Hippocampal formation (tissue), 2 donors: ENCODE measurements at places on chromosomes 3 and 15.

DNA sequence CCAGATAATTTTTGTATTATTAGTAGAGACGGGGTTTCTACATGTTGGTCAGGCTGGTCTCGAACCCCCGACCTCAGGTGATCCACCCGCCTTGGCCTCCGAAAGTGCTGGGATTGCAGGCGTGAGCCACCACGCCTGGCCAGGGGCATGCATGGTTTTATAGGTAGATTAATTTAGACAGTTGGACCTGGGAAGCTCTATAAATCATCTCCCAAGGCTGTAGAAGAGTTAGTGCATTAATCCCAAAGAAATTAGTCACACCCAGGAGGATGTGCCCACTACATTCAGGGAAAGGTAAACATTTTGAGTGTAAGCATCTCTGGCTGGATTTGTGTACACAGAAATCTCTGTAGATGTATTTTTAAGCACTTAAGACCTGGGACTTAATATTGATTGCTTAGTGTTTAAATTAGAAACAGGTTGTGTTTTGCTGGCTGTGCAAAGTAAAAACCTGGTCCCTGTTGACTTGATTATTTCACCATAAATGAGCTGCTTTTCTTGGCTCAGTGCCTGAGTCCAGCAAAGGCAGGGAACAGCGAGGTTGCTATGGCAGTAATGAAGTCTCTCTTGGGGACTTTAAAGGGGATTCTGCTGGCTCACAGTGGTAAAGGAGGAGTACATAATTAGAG lies 19.2 kb downstream of the EXOSC7 start:
- no peak for DNase-seq

- DNase-seq: no peak
Measured at GRCh38 chr3:123300583-123300982, 98.8 kb downstream of the SEC22A start.

DNA sequence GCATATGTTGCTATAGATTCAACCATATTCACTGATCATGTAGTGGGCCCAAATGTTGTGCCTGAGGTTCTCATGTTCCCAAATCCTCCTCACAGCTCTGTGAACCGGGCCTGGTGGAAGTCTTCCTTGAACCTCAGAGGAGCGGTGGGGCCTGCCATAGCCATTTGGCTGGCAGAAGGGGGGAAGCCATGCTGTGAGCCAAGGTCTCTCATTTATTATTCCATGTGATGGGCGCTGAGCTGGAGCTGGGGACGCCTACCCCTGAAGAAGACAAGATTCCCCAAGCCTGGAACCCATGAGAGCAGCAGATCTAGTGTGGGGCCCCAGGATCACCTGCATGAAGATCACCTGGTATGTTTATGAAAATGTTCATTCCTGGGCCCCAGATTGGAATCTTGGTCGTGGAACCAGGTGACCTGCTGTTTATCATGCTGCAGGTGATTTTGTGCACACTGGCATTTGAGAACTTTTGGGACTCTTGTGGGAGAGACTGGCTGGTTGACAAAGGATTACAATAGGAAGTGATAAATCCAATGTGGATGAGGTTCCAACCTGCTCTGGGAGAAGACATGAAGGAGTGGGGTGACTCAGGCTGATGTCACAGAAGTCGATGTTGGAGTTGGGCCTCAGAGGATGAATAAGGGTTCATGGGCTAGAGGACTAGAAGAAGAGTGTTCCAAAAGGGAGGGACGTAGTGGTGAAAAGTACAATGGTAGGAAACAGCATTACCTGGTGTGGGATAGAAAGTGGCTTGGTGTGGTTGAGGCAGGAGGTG lies 102.1 kb downstream of the ASB7 start:
- no peak for DNase-seq

- peak; percentile 42 for DNase-seq
Measured at GRCh38 chr3:87260270-87260669, 16.1 kb downstream of the POU1F1 start.

GRCh38 chr15:56249092-56249491 lies 5.4 kb upstream of the RFX7 start:
- no peak for DNase-seq

- no peak for DNase-seq
Measured at GRCh38 chr3:4083225-4084015, 219.7 kb upstream of the SETMAR start.

DNA sequence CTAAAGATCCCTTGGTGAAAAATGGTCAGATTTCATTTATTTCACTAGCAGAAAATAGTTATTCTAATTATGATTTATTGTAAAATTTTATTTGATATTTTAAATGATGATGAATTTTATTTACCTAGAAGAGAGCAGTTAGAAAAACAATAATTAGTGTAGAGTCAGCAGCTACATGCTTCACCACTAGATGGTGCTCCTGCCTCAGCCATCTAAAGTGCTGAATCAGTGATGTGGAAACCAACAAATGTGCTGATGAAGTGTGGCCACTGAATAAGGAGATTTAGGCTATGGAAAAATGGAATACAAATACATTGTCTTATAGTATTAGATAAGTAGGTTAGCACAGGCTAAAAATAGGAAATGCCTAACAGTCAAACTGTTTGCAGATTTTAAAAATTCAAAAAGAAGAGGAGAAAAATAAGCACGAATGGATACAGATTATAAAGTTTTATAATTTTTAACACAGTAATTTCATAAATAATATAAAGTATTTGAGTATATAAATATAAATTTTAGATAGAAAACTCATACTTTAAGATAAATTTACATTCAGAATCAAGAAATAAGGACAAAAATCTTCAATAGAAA lies 109.8 kb downstream of the PPP2R3A start:
- peak; percentile 71 for DNase-seq

GRCh38 chr3:79558943-79559342 lies 208.9 kb downstream of the ROBO1 start:
- no peak for DNase-seq
